ENCODE measurements at places on chromosomes 1 and 21. TPM values are rescaled to one million over a fixed set of nuclear protein-coding genes. Genes with fewer than 3 reads are reported as not detected.

DNA sequence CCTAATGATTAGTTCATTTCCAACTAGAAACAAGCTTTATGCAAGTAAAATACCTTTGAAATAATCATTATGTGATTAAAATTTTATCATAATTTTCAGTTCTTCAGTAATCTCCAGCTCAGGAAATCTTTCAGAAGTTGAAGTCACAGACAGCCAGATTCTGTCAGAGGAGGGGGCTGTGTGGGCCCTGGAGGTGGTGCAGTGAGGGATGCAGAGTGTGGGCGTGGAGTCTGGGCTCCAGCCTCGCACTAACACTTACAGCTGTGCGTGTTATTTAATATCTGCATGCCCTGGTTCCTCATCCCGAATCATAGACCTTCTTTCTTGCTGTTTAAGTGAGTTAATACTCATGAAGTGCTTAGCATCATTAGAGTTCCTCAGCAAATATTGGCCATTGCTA, 23.9 kb downstream of the WDR64 start:
- peak; percentile 14 for DNase-seq

- no peak for DNase-seq
These were observed 9.8 kb downstream of the CLCC1 start for GRCh38 chr1:108953452-108953851.

DNA sequence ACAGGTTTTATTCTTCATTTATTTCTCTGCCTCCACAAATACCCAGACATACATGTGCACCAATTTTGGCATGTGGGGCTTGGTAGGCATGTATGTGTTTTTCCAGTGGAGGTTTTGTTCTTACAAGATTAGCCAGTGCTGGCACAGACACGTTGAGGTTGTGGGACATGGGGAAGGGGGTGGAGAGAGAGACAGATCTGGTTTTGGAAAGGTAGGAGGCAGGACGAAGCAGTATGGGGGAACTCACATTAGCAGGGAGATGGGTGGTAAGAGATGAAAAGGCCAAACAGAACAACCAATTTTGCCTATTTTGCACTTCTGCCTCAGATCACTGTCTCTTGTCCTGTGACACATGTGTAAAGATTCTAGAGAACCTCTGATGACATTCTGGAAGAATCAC, 166.1 kb upstream of the HMGB4 start:
- no peak for DNase-seq

DNA sequence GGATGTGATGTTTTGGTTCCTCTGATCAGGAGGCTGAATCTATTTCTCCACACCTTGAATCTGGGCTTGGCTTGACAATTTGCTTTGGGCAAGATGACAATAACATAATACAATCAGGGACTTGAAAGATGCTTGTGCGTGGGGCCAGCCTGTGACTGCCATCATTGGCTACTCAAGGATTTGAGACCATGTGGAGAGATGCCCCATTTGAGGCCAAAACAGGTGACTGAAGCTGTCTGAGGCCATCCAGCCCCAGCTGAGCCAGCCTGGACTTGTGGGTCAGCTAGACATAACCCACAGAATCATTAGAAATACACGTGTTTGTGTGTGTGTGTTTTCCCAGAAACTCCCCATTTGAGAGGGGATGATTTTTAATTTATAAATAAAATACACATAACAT, 421.5 kb downstream of the PTPRU start:
- no peak for DNase-seq

- peak; percentile 38 for DNase-seq
These were observed 65.4 kb downstream of the VWA5B1 start for GRCh38 chr1:20355828-20356735.

DNA sequence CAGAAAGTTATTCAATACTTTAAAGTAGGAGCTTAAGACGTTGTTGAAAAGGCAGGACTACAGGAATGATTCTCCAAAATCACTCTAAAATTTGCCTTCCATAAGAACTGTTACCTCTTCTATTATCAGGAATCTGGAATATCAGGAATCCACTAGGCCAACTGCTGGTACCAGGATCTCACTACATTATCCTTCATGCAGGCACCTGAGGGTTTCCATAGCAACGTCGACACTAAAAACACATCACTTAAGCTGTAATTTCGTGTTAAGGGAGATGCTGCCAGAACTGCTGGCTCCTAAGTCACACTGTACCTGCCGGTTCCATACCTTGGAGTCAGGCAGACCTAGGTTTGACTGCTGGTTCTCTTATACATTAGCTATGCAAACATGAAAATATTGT, 139.7 kb upstream of the C1orf87 start:
- no peak for DNase-seq

DNA sequence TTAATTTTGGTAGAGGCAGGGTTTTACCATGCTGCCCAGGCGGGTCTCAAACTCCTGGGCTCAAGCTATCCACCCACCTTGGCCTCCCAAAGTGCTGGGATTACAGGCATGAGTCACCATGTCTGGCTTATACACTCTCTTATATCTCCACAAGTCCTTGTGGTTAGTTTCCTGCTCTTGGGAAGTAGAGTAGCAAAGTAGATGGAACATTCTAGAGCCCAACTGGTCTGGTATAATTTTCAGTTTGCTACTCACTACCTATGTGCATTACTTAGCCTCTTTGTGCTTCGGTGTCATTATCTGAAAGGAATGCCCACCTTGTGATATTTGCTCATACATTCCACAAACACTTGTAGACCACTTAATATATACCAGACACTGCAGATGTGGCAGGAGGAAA, 96.6 kb upstream of the IPO9 start:
- DNase-seq = no peak

- no peak for DNase-seq
These were observed 5.2 kb upstream of the ABCB10 start for GRCh38 chr1:229563701-229564100.

DNA sequence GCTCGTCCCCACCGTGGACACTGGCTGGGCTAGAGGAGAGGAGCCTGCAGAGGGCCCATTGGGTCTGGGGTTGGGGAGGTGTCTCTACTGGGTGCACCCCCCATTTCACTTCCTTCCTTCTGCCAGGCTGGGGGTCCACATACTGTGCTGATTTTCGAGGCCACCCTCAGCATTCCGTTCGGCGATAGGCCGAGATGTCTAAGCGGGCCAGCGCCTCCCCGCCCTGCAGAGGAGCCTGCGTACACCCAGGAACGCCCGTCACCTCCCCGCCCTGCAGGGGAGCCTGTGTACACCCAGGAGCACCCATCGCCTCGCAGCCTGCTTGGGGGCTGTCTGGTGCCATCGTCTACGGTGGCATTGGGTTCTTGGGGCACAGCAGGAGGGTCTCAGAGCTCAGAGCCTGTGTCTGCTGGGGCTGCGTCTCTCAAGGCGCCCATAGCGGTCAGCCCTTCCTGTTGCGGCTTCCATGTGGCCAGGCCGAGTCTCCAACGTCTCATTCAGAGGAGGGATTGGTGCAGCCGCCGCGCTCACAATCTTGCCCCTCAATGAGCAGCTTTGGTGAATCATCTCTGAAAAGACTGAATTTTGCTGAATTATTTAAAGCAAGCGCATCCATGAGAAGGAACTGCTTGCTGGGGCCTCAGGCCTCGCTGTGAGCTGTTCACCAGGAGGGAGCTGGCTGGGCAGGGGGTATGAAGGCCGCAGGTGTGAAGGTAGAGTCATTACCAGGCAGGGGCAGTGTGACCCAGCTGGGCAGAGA, 30.7 kb upstream of the AGPAT3 start:
- no peak for DNase-seq

DNA sequence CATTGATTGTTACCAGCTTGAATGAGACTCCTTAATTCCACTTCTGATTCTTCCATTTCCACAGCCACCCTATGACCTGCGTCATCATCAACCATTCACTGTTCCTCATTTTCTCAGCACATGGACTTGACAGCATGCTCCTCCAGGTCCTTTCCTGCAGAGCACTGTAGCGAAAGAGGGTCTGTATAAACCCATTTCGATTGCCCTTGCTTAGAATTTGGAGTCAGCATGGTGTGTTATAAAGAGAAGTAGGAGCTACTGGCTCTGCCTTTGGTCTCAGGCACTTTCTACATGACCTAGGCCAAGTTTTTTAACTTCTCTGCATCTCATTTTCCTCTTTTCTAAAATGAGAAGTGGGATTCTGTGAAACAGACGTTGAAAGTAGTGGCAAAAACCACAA, 133.8 kb downstream of the AK5 start:
- DNase-seq = no peak

RGS21 gene
- not detected for total RNA-seq

Data from activated CD8-positive, alpha-beta T cell treated with anti-CD3 and anti-CD28 coated beads for 36 hours (primary cell).